ENCODE measurements at places on chromosomes 1 and 21.

DNA sequence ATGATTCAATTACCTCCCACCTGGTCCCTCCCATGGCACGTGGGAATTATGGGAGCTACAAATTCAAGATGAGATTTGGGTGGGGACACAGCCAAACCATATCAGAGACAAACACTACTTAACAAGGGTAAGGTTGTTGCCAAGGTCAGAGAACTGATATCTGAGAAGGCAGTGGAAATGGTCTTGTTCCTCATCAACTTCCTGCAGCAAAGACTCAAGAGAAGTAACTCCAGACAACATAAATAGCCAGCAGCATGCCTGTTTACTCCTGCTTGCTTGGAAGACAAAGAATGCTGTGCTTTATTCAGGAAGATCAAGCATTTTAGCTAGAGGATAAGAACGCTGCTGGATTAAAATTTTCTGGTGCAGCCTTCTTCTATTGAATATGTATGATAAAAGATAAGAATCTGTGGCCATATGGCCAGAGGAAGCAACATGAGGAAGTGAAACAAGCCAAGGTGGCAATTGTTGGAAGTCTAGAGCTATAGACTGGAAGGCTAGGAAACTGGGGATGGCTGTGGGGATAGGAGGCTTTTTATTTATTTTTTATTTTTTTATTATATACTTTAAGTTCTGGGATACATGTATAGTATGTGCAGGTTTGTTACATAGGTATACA lies 36.4 kb downstream of the DDAH1 start:
- no peak overlapping the region for H3K4me3 ChIP-seq
- no peaks in the 10 kb centered on the region for H3K4me1 ChIP-seq
- no peak overlapping the region for H3K27ac ChIP-seq
- H3K27me3 ChIP-seq, result no peaks in the 10 kb centered on the region
- no peak for DNase-seq

GRCh38 chr1:190196020-190196419 lies 281.6 kb downstream of the BRINP3 start:
- no peaks in the 10 kb centered on the region for H3K4me1 ChIP-seq
- no peaks in the 10 kb centered on the region for H3K36me3 ChIP-seq
- H3K4me3 ChIP-seq, result no peak overlapping the region
- no peaks in the 10 kb centered on the region for H3K27me3 ChIP-seq

- no peaks in the 10 kb centered on the region for H3K27me3 ChIP-seq
- H3K4me3 ChIP-seq, result no peak overlapping the region
- H3K36me3 ChIP-seq, result no peaks in the 10 kb centered on the region
- H3K4me1 ChIP-seq, result no peaks in the 10 kb centered on the region
- no peak for DNase-seq
These were observed 1524.3 kb upstream of the B3GALT2 start for GRCh38 chr1:194710671-194711070.

GRCh38 chr1:87977145-87977544 lies 648.5 kb downstream of the LMO4 start:
- no peaks in the 10 kb centered on the region for H3K27me3 ChIP-seq
- H3K4me3 ChIP-seq, result no peak overlapping the region
- H3K4me1 ChIP-seq, result peaks cover 2% of the 10 kb centered on the region
- no peak for DNase-seq
- no peaks in the 10 kb centered on the region for H3K36me3 ChIP-seq
- H3K27ac ChIP-seq, result peak overlapping the region; percentile 4

DNA sequence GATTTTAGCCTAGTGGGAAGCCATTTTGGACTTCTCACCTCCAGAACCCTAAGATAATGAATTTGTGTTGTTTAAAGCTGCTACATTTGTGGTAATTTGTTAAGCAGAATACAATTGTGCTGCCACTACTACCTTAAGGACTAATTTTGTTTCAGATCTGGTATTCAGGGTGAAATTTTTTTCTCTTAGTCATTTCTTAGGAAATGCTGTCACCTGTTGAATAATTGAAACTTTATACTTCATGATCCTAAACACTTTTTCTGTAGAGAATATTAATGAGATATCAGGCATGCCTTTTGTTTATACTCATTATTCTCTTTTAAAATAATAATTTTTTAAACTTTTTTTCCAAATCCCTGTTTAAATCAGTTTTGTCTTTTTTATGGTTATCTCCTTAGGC lies 246.8 kb downstream of the TGFB2 start:
- no peak overlapping the region for H3K27ac ChIP-seq
- no peaks in the 10 kb centered on the region for H3K27me3 ChIP-seq
- no peaks in the 10 kb centered on the region for H3K36me3 ChIP-seq
- no peak overlapping the region for H3K4me3 ChIP-seq

- no peak overlapping the region for H3K4me3 ChIP-seq
- no peaks in the 10 kb centered on the region for H3K27me3 ChIP-seq
- H3K27ac ChIP-seq, result no peak overlapping the region
- no peaks in the 10 kb centered on the region for H3K4me1 ChIP-seq
- H3K36me3 ChIP-seq, result no peaks in the 10 kb centered on the region
- DNase-seq, result no peak
These were observed 190.4 kb upstream of the USP25 start for GRCh38 chr21:15539376-15539775.

All from trophoblast cell (in vitro differentiated cells and primary cell).